Stimulated activated CD4-positive, alpha-beta T cell treated with anti-CD3 and anti-CD28 coated beads, Interleukin-2, amount 100 ng/mL, for 24 hours (primary cell): ENCODE measurements at places on chromosomes 7 and 10.

DNA sequence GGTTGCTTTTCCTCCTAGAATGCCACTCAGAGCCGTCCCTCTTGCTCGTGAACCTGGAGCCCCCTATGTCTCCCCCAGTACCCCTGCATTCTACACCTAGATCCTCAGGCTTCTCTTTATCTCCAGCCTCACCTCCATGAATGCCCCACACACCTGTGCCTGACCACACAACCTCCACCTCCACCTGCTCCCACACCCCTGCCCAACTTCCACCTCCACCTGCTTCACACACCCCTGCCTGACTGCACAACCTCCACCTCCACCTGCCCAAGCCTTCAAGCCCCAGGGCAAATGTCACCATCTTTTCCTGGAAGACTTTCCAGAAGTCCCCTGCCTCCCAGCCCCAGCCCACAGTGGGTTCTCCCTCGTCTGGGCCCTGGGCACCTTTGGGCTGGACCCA, 6.9 kb upstream of the LFNG start:
- no peak for DNase-seq

- no peak for DNase-seq
Observed at GRCh38 chr7:23211589-23211988, 29.7 kb downstream of the NUP42 start.

DNA sequence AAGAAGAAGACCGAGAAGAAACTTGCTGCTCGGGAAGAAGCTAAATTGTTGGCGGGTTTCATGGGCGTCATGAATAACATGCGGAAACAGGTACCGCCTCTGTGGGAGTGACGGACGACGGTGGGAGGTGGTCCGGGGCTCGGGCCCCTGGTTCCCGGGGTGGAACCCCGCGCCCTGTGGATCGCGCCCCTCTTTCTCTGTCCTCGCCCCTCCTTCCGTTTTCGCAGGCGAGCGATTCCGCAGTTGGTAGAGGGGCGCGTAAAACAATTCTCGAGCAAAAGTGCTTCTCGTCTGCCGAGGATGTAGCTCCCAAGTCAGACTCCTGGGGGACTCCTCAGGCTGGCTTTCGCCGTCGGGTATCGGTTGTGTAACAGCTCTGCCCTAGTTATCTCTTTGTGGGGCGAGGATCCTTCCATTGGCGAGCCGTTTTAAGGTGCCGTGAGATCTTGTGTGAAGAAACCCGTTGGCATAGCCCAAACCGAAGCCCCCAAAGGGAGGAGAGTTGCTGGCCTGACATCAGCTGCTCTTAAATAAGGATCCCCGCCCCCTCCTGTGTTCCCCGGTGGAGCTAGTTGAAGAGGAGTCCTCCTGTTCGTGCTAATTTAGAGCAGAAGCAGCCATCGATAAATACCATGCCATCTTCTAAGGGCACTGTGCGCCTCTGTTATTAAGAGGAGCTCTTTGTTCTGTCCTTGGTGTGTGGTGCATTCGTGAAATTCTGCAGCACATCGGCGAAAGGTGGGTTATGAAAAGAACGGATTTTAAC, 655 bp downstream of the KLHL7 start:
- peak; percentile 51 for DNase-seq

- DNase-seq: no peak
Observed at GRCh38 chr7:78516450-78516849, 717.9 kb downstream of the PHTF2 start.

- DNase-seq: no peak
Observed at GRCh38 chr7:91424371-91424770, 160.1 kb downstream of the FZD1 start.

GRCh38 chr7:42152329-42153205, 84.4 kb downstream of the GLI3 start:
- no peak for DNase-seq

DNA sequence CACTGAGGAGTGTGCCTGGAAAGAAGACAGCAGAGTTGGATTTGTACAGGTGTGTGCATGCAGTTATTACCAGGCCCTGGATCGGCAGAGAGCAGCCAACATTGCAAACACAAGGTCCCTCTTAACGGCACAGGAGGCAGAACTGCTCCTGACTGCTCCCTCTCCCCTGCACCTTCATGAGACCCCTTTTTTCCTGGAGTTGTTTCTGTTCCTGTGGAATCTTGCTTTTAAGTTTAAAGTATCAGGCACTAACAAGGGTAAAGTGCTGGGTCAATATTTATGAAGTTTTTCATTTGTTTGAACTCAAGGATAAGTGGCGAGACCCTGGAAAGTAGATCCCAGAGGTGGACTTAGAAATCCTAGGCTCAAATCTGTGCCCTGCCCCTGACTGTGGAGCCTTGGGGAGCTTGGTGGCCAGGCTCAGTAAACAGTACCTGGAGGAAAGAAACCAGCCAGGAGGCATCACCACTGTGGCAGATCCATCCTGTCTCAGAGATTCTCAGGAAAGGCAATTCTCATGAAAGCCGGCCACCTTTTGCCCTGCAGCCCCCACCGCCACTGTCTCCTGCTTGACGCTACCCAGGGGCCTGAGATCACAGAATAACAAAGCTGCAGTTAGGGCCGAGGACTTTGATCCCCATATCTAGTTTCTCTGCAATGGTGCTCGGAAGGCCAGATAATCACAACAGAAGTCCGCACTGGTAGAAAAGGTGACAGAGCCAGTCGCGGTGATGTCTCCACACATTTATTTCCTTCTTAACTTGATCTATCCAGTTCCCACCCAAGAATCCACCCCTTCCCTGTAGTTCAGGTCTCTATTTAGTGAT, 36.7 kb downstream of the DDC start:
- DNase-seq: no peak

- no peak for DNase-seq
Observed at GRCh38 chr7:112137141-112138101, 68.8 kb downstream of the DOCK4 start.

DNA sequence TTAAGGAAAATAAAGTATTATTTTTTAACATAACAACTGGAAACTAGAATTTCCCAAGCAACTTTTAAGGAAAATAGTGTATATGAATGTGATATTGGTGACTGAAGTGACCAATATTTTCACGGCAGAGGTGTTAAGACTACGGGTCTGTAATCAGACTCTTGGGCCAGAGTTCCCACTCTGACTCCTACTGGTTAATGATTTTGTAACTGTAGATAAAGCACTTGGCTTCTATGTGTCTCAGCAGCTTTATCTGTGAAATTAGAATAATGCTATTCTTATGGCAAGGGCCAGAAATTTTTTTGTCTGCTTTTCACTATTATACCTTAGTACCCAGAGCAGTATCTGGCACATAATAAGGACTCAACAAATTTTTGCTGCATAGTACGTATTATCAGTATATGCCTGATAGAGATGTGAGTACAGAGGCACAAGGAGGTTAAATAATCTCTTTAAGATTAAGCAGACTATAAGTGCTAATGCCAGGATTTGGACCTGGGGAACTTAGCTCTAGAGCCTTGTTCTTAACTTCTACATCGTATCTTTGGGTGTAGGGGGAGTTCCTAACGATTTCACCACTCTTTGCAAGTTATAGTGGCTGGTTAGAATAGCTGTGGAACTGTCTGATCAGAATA, 186.1 kb upstream of the SLC26A5 start:
- no peak for DNase-seq

DNA sequence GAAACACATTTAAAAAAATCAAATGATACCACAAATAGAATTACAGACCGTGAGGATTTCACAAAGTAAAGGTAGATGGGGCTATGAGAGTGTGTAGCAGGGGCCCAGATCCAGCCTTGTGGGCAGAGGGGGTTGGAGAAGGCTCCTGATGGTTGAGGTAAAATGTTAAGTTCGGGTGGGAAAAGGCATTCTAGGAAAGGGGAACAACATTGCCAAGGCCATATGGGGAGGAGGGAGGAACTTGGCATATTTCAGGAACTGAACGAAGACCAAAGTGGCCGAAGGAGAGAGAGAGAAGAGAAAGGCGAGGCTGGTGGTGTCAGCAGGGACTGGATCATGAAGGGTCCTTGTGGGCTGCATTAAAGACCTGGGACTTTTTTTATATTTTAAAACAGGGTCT, 98.9 kb downstream of the CARD11 start:
- no peak for DNase-seq

DNA sequence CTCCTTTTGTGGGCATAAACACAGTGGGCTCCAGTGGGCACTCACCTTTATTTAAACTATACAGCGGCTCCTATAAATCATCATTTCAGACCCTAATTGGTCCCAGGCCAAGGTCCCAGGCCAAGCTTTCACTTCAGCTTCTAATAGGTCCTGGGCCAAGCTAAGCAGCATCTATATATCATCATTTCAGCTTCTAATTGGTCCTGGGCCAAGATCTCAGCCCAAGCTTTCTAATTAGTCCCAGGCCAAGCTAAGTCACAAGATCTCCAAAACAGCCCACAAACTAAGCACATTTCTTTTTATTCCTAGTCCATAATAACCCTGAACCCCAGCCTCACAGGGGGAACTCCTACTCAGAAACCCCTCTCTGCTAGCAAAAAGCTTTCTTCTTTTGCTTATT, 47.1 kb downstream of the ZNF680 start:
- DNase-seq: no peak

DNA sequence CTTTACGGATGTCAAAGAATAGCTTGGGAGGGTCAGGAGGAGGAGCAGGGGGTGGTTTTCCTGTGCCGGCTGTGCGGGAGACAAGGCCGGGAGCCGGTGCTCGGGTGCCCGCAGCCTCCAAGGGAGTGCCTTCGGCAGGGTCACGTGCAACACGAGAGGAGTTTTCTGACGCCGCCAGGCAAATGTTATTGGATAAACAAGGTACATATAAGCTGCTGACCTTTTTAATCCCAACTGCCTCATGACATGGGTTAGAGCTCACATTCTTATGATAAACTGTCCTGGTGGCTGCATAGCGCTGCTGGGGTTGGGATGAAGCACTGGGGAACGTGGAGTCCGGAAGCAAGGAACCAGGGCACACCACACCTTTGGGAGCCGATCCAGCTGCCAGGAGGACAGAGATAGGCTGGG, 124.8 kb upstream of the PDLIM1 start:
- DNase-seq: no peak

GRCh38 chr10:73650537-73651331, 5.1 kb downstream of the SYNPO2L start:
- DNase-seq: no peak

- peak; percentile 18 for DNase-seq
Observed at GRCh38 chr7:99733448-99733847, 1.5 kb downstream of the CYP3A7 start.

- no peak for DNase-seq
Observed at GRCh38 chr7:116571552-116571951, 46.7 kb downstream of the CAV1 start.

DNA sequence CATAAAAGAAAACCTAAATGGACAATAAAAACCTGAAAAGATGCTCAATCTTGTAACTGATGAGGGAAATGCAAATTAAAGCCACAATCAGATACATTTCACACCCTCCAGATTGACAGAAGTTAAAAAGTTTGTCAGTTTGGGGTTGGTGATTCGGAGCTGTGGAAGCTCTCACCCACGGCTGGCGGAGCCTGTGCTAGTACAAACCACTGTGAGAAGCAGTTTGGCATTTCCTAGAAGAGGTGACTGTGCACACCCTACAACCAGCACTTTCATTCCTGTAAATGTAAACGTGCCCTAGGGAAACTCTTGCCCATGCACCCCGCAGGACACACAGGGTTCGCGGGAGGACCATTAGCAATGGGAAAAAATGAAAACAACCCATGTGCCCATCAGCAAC, 114.1 kb downstream of the BMS1 start:
- no peak for DNase-seq

GRCh38 chr7:47573758-47574481, 8.0 kb downstream of the TNS3 start:
- DNase-seq: no peak

- no peak for DNase-seq
Observed at GRCh38 chr7:47525066-47525623, 56.8 kb downstream of the TNS3 start.

DNA sequence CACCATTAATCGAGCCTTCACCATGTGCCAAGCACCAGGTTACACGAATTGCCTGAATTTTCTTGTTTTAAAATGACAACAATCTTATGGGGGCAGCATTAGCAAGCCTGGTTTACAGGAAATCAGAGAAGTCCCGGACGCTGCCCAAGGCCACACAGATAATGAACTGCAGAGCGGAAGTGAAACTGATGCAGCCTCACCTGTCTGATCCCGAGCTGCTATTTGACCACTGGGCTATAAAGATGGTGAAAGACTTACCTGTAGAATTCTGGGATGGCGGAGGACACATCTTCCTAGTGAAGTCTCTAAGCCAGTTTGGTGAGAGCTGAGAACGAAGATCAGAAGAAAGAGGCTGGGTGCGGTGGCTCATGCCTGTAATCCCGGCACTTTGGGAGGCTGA, 21.7 kb upstream of the GALNTL5 start:
- no peak for DNase-seq

DNA sequence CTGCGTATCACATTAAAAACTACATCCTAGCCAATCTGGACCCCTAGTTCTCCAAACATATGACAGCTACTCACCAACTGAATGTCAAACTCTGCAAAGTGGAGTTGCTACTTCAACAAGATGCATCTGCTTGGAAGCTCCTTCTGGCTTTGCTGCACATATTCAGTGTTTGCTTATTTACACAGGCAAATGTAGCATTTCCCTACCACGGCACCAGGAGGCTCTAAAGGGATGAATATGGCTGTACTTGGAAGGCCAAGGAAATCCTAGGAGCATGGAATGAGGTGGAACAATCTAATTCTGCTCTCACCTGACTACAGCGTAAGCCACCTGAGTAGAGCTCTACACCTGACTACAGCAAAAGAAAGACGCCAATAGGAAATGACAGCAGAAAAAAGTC, 39.7 kb downstream of the MTPAP start:
- no peak for DNase-seq

DNA sequence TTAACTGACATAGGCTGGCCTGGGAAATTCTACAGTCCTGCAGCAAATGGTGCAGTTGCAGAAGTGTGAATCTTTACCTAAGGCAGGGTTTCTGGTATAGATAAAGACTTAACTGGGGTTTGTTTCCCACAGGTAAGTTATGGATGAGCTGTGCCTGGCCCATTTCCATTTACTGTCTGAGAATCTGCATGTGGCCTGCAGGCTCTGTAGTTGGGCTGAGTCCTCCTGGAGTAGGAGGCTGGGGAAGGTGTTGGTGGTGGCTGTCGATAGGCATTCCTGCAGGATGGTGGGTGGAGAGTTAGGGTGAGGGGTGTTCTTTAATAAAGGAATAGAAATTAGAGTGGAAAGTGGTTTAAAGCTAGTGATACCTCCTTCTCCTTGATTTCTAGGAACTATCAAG, 193.5 kb downstream of the AUTS2 start:
- no peak for DNase-seq

DNA sequence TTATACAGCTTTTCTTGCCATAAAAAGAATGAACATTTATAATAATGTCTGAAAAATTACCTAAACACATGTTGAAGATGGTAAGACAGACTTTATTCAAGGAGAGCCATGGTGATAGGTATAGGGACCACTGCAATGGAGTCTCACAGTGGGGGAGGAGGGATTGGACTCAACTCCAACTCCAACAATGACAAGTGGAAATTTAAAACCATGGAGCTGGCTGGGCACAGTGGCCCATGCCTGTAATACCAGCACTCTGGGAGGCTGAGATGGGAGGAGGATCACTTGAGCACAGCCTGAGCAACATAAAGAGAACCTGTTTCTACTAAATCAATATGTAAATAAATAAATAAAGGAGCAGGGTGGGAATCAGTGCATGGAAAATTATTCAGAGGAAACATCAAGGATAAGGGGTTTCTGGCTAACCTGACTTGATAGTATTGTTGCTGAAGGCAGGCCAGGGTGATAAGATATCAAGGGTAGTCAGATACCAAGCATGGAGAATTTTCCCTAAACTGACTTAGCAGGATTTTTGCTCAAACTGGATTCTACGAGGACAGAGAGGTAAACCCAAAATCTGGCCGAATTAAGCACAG, 19.5 kb upstream of the MICU1 start:
- no peak for DNase-seq

- DNase-seq: no peak
Observed at GRCh38 chr7:3192669-3193068, 108.4 kb upstream of the SDK1 start.
